CD4-positive, alpha-beta memory T cell (primary cell): ENCODE measurements at places on chromosomes 2 and 18.

DNA sequence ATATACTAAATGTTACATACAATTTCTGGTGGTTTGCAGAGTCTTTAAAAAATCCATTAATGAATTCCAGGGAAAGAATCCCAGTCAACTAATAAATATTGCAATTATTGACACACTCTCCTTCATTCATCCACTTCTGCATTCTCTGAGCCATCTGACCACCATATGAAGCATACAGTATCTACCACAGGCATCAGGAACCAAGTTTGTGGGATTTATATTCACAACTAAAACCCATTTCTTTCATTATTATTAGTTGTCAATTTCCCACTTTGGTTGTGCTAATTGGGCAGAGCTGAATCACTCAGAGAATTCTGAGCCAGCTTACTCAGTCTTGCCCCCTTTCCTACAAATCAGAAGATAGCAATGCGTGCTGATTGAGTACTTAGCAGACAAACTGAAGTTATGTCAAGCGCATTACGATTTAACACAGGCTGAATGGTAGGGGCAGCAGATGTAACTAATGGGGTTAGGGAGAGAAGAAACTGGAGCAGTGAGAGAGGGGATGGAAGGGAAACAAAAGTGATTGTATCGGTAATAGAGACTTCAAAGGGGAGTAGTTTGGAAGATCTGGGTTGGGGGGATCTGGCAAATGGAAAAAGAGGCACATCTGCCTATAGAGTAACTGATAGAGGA lies 52.3 kb downstream of the ZEB2 start:
- DNase-seq: no peak
- no peak overlapping the region for H3K4me3 ChIP-seq
- H3K4me1 ChIP-seq: no peaks in the 10 kb centered on the region
- H3K27me3 ChIP-seq: no peaks in the 10 kb centered on the region
- H3K36me3 ChIP-seq: no peaks in the 10 kb centered on the region

GRCh38 chr18:63980896-63981460 lies 11.1 kb downstream of the SERPINB8 start:
- peaks cover 33% of the 10 kb centered on the region for H3K36me3 ChIP-seq
- H3K4me1 ChIP-seq: peaks cover 5% of the 10 kb centered on the region
- no peak overlapping the region for H3K4me3 ChIP-seq
- DNase-seq: no peak
- H3K27ac ChIP-seq: no peak overlapping the region

DNA sequence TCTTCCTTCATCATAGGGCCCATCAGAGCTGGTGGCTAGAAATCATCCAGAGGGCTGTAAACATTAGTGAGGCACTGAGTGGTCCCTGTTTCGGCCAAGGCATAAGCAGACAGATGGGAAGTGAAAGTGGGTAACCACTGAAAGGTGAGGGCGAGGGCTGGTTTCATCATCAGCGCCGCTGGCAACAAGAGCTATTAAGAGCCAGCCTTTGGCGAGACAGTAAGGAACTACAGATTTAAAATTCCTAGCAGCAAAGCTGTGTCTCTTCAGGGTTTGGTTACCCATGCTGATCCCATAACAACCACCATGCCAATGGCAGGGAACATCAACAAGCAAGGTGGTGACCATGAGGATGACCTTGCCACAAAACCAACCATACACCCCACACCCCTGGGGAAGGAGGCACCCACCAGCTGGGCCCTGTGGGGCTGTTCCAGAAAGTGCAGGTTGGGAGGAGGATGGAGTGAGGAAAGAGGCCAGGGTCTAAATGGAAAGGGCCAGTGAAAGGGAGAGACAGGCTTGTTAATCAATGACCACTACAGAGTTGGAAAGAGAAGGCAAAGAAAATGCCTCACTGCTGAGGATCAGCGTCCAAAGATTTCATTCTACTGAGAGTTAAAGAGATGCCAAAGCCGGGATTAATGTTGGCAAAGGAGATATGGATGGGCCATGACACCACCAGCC lies 9.0 kb upstream of the SLC20A1 start:
- H3K27me3 ChIP-seq: no peaks in the 10 kb centered on the region
- H3K4me3 ChIP-seq: no peak overlapping the region
- no peak overlapping the region for H3K27ac ChIP-seq
- H3K36me3 ChIP-seq: no peaks in the 10 kb centered on the region
- DNase-seq: no peak
- H3K4me1 ChIP-seq: peaks cover 50% of the 10 kb centered on the region

GRCh38 chr2:45403036-45403435 lies 208.0 kb downstream of the SRBD1 start:
- no peaks in the 10 kb centered on the region for H3K27me3 ChIP-seq
- no peaks in the 10 kb centered on the region for H3K4me1 ChIP-seq
- DNase-seq: no peak
- no peak overlapping the region for H3K4me3 ChIP-seq

DNA sequence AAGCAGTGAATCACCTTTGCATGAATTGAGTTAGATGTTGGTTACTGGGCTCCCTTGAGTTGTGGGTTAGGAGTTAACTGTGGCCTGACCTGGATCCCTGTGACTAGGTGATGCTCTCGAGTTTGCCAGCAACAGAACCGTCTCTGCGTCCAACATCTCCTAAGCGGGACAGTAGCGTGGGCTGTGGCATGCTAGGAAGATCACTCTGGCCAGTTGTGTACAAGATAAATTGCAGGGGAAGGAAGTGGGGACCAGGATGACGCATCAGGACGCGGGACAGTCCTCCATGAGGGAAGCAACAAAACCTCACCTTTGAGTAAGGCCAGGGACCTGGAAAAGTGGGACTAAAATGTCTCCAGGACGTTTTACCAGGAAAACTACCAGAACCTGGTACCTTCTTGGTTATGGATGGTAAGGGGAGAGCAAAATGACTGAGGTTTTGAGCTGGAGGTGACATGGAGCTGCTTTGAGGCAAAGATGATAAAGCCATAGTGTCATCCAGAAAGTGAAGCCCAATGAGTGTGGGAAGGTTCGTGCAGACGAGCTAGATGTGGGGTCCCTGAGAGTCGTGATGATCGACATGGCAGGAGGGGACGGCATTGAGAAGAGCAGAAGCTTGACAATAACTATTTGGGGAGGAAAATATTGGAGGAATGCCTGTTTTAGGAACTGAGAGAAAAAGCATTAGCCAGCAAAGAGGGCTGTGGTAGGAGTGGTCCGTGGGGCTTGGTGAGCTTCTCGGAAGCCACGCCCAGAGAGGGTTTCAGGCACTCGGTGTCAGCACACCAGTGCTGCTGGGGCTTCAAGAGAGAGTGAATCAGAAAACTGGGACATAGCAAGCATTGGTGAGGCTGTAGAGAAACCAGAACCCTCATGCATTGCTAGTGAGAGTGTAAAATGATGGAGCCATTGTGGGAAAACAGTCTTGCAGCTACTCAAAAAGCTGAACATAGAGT lies 95.1 kb downstream of the SMAD7 start:
- no peak overlapping the region for H3K27ac ChIP-seq
- H3K36me3 ChIP-seq: no peaks in the 10 kb centered on the region

- no peak overlapping the region for H3K4me3 ChIP-seq
- no peaks in the 10 kb centered on the region for H3K36me3 ChIP-seq
- H3K27me3 ChIP-seq: no peaks in the 10 kb centered on the region
- no peaks in the 10 kb centered on the region for H3K4me1 ChIP-seq
- H3K27ac ChIP-seq: no peak overlapping the region
- DNase-seq: no peak
Observed at GRCh38 chr2:212441821-212442220, 96.8 kb downstream of the ERBB4 start.

DNA sequence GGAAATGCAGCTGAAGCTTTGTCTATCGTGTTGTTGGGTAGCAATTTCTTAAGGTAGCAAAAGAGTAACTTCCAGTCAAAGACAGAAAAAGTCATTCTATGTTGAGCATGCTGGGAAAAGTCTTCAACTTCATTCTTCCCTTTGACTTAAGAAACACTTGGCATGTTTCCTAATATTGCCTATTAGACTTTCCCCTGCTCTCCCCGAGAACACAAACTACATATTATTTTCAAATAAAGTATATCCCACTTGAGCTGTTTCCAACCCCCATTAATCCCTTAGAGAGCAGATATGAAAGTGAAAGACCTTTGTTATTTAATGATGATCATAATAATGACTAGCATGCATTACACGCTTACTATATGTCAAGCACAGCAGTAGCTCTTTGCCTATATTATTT lies 136.0 kb upstream of the SPOPL start:
- no peaks in the 10 kb centered on the region for H3K4me1 ChIP-seq
- H3K27me3 ChIP-seq: no peaks in the 10 kb centered on the region
- no peak for DNase-seq
- H3K27ac ChIP-seq: no peak overlapping the region
- no peak overlapping the region for H3K4me3 ChIP-seq

DNA sequence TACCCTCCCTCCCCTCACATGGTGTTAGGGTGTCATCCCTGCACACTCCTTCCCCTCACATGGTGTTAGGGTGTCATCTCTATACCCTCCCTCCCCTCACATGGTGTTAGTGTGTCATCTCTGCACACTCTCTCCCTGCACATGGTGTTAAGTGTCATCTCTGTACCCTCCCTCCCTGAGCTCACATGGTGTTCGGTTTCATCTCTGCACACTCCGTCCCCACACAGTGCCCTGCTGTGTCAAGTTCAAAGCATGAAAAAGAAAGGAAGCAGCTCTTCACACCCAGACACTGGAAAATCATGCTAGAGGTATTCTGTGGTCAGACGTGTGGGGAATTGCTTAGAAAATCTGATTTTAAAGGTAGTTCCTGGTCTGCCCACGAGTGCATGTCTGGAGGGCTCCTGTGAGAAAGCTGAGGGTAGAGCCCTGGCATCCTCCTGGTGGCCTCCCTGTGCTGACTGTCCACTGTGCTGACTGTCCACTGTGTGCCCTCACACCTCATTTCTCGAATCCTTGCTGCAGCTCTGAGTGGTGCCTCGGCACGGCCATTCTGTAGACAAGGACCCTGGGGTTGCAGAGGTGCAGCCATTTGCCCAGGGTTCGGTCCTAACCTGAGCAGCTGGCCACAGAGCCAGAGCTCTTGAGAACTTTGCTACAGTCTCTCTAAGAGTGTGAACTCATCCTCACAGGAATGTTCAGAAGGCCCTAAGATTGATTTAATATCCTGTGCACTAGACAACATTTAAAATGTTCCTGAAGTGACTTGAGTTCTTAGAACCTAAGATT lies 69.1 kb upstream of the NFATC1 start:
- no peaks in the 10 kb centered on the region for H3K27me3 ChIP-seq
- H3K4me1 ChIP-seq: no peaks in the 10 kb centered on the region
- H3K27ac ChIP-seq: no peak overlapping the region
- H3K36me3 ChIP-seq: peaks cover 14% of the 10 kb centered on the region

DNA sequence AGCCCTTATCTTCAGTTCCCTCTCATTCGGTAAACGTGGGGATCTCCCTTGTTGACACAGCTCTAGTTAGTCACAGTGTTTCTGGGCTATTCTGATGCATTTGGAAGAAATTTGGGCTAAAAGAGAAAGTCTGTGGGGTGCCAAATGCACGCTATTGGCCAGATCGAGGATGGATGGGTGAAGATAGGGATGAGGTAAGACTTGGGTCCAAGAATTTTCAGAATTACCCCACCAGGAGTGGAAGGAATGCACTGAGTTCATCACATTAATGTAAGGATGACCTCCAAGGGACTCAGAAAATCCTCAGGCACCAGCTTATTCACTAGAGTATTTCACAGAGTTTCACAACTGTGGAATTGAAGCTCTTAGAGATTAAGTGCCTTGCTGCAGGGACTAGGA lies 49.3 kb downstream of the NRP2 start:
- H3K36me3 ChIP-seq: no peaks in the 10 kb centered on the region
- no peak for DNase-seq
- H3K27me3 ChIP-seq: no peaks in the 10 kb centered on the region
- H3K4me1 ChIP-seq: no peaks in the 10 kb centered on the region
- H3K4me3 ChIP-seq: no peak overlapping the region
- no peak overlapping the region for H3K27ac ChIP-seq
